MCF 10A (cell line): ENCODE measurements at places on chromosomes 16 and 17. TPM values are rescaled to one million over a fixed set of nuclear protein-coding genes. Genes with fewer than 3 reads are reported as not detected.

DNA sequence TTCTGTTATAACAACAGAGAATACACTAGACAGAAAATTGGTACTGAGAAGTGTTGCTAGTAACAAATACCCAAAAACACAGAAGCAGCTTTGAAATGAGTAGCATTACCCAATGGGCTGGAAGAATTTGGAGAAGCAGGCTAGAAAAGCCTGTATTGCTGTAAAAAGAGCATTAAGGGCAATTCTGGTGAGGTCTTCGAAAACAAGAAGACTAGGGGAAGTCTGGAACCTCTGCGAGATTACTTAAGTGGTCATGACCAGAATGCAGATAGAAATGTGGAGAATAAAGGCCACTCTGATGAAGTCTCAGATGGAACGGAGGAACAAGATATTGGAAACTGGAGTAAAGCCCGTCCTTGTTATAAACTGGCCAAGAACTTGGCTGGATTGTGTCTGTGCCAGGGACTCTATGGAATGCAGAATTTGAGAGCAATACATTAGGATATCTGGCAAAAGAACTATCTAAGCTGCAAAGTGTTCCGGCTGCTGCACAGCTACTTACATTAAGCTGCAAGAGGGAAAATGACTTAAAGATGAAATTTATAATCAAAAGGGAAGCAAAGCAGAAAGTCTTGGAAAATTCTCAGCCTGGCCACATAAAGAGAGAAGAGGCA lies 44.9 kb upstream of the PEMT start:
- DNase-seq, result no peak

Gene CENPX
- 27.6 and 35.6 TPM in 2 replicates for total RNA-seq

GRCh38 chr16:57830890-57831484 lies 28.7 kb upstream of the KIFC3 start:
- DNase-seq, result peak; percentile 56

Gene TPSG1
- total RNA-seq, result not detected in 2 replicates

DNA sequence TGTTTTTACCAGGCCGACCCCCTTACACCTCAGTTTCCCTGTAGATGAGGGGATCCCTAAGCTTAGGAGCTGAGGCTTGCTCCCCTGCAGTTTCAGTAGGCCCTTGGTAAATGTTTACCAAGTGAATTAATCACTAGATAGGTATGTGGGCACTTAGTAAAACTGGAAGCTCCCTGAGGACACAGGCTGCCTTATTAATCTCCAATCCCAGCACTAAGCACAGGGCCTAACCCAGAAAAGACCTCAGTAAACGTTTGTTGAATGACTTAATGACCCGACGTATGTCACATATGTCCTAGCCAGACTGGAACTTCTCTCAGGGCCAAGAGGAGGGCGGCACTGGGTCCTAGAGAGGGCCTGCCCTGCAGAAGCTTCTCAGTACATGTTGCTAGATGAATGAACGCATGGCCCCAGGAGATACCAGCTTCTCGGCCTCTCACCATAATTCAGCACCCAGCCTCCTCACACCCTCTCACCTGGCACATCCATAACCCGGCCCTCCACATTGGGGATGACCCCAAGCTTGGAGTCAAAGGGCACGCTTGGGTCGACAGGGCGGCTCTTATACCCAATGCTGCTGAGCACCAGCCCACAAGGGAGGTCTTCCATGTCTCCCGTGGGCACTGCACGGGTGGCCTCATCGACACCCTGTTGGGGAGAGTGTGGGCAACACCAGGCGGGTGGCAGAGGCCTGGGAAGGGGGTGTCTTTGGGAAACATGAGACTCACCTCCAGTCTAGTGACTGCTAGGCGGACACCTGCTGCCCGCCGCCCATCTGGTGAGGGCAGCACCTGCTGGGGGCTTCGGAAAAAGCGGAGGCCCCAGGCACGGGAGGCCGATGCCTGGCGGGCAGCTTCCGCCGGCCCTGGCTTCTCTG lies 4.0 kb upstream of the GRIN2C start:
- DNase-seq, result no peak

Gene SGCA
- total RNA-seq, result not detected in 2 replicates

Gene FNDC8
- total RNA-seq, result not detected in 2 replicates

GRCh38 chr17:2542456-2542855 lies 30.8 kb upstream of the METTL16 start:
- DNase-seq, result no peak

DNA sequence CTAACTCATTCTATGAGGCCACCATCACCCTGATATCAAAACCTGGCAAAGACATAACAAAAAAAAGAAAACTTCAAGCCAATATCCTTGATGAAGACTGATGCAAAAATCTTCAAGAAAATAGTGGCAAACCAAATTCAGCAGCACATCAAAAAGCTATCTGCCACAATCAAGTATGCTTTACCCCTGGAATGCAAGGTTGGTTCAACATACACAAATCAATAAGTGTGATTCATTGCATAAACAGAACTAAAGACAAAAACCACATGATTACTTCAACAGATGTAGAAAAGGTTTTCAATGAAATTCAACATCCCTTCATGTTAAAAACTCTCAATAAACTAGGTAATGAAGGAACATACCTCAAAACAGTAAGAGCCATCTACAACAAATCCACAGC lies 48.4 kb downstream of the CMC2 start:
- DNase-seq, result no peak

- no peak for DNase-seq
These were observed 22.0 kb downstream of the SETD6 start for GRCh38 chr16:58537124-58537906.

GRCh38 chr16:10504404-10504885 lies 76.0 kb downstream of the EMP2 start:
- no peak for DNase-seq

Gene GLP2R
- total RNA-seq, result 0.09 TPM in 1 of 2 replicates, not detected in the other

Gene CACNG1
- total RNA-seq, result not detected in 2 replicates

Gene ASB16
- total RNA-seq, result not detected in 2 replicates

Gene ABI3
- total RNA-seq, result not detected in 2 replicates

- DNase-seq, result no peak
These were observed 7.0 kb downstream of the FBF1 start for GRCh38 chr17:75933808-75934207.

Gene RTN4RL1
- 2.9 and 3.6 TPM in 2 replicates for total RNA-seq

- no peak for DNase-seq
These were observed 1.1 kb downstream of the FAM171A2 start for GRCh38 chr17:44362459-44362948.

Gene COL1A1
- 3.4 and 4.5 TPM in 2 replicates for total RNA-seq

Gene CCL4
- total RNA-seq, result not detected in 2 replicates

Gene CCDC47
- 86.4 and 114 TPM in 2 replicates for total RNA-seq

Gene TM4SF5
- total RNA-seq, result not detected in 2 replicates

Gene MRPL28
- 105 and 121 TPM in 2 replicates for total RNA-seq

Gene MRPL12
- 82.6 and 143 TPM in 2 replicates for total RNA-seq

Gene ABCC1
- total RNA-seq, result 72.5 and 95.3 TPM in 2 replicates
